ENCODE measurements at places on chromosomes 6 and 20.

DNA sequence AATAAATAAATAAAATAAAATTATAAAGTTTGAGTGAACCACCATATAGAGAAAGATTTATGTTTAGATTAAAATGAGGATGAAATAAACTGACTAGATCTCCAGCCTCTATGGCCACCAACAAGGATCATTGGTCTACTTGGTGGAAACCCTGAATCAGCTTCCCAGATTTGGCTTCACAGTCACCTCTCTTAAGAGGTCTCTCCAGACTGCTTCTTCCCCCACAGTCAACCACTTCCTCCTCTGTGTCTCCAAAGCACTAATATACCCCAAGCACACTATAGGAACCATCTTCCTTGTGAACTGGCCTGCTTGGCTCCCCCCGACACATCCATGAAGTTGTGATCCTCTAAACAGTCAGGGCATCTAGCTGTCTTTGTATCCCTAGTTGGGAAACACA lies 529.6 kb upstream of the RNF217 start:
- no peak for DNase-seq

- DNase-seq, result no peak
These were observed 57.1 kb downstream of the SLC35D3 start for GRCh38 chr6:136979206-136979605.

GRCh38 chr6:146795479-146796133 lies 196.8 kb downstream of the ADGB start:
- DNase-seq, result no peak

GRCh38 chr6:107585815-107586435 lies 96.0 kb downstream of the SOBP start:
- peak; percentile 12 for DNase-seq

DNA sequence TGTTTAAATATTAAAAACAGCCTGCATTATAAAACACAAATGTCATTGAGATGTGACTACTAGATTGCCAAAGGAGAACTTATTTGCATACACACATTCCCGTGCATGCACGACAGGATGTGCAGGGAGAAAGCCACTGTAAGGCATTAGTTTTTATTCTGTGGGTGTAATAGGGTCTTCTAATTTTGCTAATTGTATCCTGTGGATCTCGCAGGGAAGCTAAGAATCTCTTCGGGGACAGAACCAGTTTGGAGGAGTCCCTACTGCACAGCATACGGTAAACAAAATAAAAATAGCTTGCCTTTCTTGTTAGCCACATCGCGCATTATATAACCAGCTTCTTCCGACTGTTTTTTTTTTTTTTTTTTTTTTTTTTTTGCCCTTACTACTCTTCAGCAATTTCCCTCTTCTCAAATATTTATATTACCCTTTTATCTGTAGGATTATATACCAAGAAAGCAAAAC lies 2.0 kb downstream of the ATXN1 start:
- no peak for DNase-seq

DNA sequence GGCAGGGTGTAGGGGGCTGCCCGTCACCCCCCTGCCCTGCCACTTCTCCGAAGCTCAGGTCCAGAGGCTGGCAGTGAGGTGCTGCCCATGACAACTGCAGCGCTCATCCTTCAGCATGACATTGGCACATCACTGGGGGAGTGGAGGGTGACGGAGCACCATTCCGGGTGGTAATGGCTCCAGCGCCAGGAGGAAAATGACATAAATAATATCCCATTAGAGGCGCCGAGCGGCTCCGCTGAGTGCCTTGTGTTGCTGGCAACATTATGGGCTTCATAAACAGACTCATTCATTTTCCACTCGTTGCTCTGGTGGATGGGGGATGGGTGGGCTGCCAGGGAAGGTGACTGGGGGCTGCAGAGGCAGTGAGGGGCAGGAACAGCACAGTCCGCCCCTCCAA lies 56.9 kb upstream of the CTNNBL1 start:
- no peak for DNase-seq

GRCh38 chr6:89433252-89434149 lies 549 bp downstream of the ANKRD6 start:
- no peak for DNase-seq

- DNase-seq, result no peak
These were observed 105.0 kb upstream of the FAM184A start for GRCh38 chr6:119183457-119183856.

- DNase-seq, result no peak
These were observed 26.6 kb downstream of the YTHDF1 start for GRCh38 chr20:63189322-63189642.

DNA sequence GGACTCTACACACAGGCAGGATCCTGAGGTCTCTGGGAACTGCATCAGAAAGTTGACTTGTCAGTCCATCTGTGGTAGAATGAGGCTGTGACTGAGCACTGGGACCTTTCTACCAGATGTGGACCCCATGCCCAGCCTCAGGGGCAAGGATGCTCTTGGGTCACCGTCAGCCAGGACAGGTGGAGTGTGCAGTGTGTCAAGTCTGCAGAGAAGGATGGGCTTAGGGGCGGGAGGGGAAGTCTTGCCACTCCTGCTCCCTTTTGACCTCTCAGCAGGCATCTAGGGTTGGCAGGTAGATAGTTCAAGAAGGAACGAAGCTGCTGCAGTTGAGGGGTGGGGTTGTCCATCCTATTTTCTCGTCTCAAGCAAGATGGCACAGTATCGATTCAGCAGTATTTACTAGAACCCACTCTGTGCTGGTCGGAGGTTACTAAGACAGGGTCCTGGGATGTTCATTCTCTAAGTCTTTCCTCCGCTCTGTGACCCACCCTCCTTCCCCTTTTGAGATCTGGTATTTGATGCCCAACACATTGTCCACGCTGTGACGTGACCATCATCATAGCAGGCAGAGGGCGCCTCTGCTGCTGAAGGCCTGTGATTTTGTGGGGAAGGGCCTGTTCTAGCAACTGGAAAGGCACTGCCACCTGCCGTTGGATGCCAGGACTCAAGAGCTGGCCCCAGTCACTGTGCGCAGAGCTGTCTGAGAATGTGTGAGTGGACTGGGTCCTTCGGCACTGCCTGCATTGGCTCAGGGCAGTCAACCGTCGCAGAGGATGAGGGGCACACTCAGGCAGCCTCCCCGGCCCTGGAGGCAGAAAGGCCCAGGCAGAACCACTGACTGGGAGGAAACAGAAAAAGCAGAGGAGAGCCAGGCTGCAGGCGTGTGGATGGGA lies 23.2 kb downstream of the RBCK1 start:
- DNase-seq, result peak; percentile 71

DNA sequence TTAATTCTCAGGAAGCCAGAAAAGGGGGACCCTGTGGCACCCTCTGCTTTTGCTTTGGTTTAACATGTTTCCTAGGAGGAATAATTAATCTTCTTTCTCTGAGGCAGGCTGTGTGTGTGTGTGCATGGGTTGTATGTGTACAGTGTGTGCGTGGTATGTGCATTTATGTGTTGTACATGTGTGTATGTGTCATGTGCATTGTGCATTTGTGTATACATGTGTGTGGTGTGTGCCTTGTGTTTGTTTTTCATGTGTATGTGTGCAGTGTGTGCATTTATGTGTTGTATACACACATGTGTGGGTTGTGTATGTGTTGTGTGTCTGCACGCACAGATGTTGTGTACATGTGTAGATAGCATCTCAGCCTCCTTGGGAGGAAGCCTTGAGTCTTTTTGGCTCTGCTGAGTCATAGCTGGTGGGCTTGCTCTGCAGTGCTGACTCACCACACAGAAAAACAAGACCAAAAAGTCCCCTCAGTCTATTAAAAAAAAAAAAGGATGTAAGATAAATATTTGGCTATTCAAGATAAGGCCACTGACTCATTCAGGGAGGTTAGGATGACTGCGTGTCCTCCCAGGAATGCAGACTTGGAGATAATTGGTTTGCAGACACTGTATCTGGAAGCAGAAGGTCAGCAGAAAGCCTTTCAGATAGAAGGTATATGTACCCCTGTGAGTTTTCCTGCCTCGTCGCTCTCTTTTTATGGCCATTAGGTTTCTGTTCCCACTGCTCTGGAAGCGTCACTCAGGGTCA lies 58.6 kb downstream of the SYNJ2 start:
- no peak for DNase-seq

DNA sequence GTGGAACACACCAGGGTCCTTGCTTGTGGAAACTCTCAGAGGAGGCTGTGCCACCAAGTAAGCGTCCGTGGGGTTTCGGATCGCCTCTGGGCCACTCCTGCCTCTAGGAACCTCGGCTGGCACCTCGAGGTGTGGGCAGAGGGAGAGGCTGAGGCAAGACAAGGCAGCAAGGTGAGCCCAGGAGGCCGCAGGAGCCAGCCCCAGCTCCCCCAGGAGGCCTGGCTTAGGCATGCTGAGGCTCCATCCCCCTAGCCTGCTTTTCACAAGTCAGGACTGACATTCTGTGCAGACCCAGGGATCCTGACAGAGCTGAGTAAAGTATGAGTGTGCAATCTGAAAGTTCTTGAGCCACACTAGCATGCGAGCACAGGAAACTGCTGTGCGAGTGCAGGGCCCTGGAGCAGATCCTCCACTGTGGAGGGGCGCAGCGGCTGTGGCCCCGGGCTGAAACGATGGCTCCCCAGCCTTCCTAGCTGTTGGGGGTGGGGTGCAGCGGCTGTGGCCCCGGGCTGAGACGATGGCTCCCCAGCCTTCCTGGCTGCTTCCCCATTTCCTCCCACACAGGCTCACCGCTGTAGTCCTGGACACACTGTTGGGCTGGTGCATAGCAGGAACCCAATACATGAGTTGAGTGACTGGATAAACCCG lies 75.2 kb upstream of the CD93 start:
- no peak for DNase-seq

GRCh38 chr6:145225500-145225899 lies 509.8 kb downstream of the EPM2A start:
- DNase-seq, result no peak

DNA sequence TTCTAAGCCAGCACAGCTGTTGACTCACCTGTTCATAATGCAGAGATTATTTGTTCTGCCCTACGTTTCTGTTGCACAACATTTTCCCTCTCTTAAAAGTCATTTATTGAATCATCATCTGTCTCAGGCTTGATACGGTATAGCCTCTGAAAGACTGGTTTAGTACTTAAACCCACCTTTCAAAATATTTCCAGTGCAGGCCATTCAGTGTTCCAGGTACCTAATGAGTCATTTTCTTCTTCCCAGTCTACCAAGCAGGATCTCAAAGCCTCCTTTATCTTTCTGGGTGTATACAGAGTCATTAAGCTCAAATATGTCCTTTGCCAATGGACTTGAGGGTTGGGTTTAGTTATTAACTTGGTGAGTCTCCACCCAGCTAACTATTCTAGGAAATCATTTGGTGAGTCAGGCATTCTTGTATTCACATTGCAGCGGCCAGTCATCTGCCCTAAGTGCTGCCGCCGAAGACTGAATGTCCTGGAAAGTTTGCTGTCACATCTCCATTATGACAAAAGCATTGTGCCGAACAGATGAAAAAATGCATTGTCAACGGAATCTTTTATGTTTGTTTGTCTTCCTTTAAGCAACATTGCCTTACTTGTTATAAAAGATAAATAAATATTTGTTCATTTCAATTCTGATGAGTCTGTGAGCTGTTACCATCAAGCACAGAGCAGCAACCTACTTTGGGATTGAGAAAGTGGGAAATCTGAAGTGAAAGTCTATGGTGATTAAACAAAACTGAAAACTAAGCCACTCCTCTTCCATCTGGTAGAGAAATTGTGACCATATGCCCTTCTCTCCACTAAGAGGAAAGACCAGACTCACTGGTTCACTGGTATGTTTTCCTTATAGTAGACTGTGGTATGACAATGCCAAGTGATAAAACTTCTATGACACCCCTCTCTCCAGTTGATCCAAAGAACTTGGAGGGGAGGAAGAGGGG lies 14.3 kb upstream of the FAM135A start:
- no peak for DNase-seq

DNA sequence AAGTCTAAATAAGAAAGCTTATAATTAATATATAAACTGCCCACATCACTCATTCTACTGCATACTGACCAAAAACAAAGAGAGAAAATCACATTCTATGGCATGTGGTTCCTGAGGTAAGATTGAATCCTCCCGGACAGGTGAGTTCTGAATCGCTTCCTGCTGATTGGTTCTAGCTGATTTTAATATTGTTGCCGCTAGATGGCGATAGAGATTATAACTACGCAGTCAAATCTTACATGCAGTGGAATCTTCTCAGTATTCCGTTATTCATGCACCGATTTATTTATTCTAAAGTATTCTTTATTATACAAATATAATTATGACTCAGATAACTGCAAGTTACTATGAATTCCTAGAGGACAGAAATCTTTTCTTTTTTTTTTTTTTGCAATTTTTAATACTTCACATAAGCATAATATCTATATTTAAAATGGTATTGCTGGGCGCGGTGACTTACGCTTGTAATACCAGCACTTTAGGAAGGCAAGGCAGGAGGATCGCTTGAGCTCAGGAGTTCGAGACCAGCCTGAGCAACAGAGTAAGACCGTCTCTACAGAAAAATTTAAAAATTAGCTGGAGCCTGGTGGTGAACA lies 24.2 kb upstream of the TMX4 start:
- DNase-seq, result peak; percentile 17

- no peak for DNase-seq
These were observed 586.2 kb downstream of the PHF3 start for GRCh38 chr6:64221776-64222175.

DNA sequence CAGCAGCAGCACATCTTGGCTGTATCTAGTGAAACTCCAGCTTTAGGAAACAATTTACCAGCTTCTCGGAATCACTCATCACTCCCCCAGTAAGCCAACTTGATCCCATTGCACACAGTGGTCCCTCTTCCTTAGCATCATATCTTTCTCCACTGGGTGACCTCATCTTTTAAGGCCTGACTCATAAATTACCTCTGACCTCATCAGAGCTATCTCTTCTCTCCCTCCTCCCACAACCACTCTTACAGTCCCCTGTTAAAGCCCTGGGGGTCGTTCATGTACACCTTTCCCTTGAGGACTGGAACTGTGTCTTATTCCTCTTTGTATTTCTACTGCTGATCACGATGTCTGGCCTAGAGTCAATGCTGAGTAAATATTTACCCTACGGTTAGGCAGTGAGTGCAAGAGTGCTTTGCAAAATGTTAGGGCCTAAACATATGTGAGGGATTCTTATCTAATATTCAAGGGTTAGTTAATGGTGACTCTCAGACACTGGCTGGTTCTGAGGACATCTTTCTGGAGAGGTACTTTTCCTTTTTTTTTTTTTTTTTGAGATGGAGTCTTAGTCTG lies 187.2 kb downstream of the LRFN2 start:
- no peak for DNase-seq

Measured in head of caudate nucleus (tissue), 42 donors.